Stimulated activated CD8-positive, alpha-beta memory T cell treated with anti-CD3 and anti-CD28 coated beads, Interleukin-7, amount 100 ng/mL, for 1 hour (primary cell): ENCODE measurements at places on chromosomes 3 and 15.

DNA sequence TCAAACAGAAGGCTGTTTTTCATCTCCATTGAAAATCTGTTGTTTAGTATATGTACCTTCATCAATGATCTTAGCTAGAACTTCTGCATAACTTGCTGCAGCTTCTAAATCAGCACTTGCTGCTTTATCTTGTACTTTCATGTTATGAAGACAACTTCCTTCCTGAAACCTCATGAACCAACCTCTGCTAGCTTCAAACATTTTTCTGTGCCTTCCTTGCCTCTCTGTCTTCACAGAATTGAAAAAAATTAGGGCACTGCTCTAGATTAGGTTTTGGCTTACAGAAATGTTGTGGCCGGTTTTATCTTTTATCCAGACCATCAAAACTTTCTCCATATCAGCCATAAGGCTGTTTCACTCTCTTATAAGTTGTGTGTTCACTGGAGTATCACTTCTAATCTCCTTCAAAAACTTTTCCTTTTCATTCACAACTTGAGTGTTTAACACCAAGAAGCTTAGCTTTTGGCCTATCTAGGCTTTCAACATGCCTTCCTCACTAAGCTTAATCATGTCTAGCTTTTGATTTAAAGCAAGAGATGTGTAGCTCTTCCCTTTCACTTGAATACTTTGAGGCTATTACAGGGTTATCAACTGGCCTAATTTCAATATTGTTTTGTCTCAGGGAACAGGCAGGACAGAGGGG is 78.6 kb downstream of the IGSF11 start:
- no peak for DNase-seq

GRCh38 chr3:187830181-187830580 is 84.9 kb upstream of the BCL6 start:
- no peak for DNase-seq

DNA sequence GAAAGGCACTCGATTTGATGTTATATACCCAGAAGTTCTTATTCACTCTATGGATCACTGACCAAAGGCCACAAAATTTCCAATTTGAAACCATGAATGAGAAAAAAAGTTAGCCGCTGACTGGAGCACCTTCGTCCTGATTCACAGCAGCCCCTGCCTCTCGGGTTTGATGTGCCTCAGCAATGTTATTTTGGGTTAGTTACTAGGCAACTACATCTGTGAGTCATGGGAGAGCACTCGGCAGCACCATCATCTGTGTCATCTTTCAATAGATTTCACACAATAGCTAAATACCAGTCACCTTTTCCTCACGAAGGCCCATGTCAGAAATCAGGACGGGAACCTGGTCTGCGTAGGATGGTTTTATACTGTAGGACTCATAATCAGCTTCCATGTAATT is 269.2 kb downstream of the ZBBX start:
- DNase-seq, result no peak

DNA sequence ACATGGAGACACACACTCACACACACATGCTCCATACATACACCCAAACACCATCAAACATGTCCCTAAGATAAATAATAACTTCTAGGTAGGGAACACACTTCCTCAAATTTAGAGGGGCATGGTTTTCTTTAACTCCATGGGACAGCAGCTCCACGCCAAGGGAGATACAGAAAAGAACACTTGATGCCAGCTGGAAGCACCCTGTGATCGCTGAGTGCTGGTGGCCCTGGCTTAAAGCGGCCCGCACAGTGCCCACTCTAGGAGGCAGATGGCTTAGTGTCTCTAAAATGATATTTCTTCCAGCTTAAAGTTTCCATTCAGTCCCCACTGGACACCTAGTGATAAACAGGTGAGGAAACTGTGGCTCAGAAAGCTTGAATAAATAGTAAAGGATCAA is 232.9 kb downstream of the UACA start:
- DNase-seq, result no peak

DNA sequence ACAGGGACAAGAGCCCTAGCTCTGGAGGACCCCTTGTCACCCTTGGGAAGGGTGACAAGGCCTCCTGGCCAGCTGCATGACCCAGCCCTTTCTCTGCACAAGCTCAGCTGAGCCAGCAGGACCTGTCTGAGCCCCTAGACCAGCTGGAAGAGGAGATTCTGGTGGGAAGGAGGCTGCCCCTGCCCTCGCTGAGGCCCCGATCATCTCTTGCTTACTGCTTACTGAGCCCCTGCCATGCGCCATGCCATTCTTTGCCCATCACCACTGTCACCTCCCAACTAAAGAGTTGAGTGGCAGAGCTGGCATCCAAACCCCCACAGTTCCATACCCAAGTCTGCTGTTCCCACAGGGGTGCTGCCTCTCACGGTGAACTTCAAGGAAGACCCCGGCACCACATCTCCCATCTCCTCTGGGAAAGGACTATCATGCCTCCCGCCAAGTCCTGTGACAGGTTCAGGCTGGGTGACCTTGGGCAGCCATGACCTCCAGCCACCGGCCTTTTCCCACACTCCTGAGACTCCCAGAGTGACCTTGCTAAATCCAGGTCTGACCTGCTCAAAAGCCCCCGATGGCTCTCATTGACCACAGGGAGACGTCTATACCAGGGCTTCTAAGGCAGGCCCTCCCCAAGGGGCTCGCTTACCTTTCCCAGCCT is 34.0 kb downstream of the ACSBG1 start:
- no peak for DNase-seq

DNA sequence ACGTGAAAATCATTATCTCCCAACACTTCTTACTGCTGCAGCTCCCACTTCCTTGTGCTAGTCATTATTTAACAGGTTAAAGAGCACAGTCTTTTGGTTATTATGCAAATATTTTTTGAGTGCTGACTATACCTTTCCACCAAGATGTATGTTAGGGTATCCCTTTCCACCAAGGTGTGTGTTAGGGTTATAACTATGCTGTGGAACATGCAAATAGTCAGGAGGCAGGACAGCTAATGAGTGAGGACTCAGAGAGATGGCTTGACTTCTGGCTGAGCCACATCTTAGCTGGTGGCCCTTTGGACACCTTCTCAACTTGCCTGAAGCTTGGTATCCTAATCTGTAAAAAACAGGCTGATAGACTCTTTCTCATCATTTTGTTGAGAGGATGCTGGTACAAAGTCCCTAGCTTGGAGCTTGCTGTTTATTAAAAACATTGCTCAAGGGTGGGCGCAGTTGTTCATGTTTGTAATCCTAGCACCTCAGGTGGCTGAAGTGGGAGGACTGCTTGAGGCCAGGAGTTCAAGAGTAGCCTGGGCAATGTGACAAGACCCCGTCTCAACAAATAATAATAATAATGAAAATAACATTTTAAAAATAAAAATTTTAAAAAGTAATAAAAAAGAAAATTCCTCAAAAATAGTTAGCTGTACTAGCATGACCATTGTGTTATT is 160.5 kb upstream of the ADAMTS9 start:
- no peak for DNase-seq
